ENCODE measurements at places on chromosomes 2 and 18.

- no peak for DNase-seq
Measured at GRCh38 chr2:175880-176820, 87.7 kb downstream of the SH3YL1 start.

GRCh38 chr18:79897940-79898625 is 53.4 kb downstream of the SLC66A2 start:
- no peak for DNase-seq

- no peak for DNase-seq
Measured at GRCh38 chr2:72134408-72134996, 13.2 kb downstream of the CYP26B1 start.

- DNase-seq: peak; percentile 95
Measured at GRCh38 chr2:43877782-43878464, 39.2 kb downstream of the ABCG8 start.

Data from H1 (cell line).